ENCODE measurements at places on chromosomes 6 and 20. TPM values are rescaled to one million over a fixed set of nuclear protein-coding genes. Genes with fewer than 3 reads are reported as not detected.

Gene BMP6
- under 0.01 TPM for total RNA-seq

- no peak for DNase-seq
Observed at GRCh38 chr6:136921381-136921935, 643 bp upstream of the SLC35D3 start.

Gene BMP2
- 15.9 TPM for total RNA-seq

DNA sequence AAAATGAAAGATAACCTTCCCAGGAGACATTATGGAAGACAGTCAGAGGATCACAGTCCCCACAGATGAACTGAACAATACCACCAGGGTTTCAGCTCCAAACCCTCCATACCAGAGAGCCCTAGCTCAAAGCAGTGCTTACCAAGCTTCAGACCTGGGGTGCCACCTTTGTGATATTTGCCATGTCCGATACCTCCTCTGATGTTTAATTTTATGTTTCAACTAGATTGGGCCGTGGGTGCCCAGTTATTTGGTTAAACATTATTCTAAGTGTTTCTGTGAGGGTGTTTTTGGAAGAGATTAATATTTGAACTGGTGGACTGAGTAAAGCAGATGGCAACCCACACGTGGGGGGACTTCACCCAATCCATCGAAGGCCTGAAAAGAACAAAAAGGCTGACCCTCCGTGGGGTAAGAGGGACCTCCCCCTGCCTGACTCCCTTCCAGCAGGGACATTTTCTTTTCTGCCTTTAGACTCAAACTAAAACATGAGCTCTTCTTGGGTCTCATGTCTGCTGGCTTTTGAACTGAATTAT is 11.8 kb downstream of the SCML4 start:
- DNase-seq = no peak

GRCh38 chr6:54216336-54216735 is 91.9 kb upstream of the TINAG start:
- DNase-seq = no peak

DNA sequence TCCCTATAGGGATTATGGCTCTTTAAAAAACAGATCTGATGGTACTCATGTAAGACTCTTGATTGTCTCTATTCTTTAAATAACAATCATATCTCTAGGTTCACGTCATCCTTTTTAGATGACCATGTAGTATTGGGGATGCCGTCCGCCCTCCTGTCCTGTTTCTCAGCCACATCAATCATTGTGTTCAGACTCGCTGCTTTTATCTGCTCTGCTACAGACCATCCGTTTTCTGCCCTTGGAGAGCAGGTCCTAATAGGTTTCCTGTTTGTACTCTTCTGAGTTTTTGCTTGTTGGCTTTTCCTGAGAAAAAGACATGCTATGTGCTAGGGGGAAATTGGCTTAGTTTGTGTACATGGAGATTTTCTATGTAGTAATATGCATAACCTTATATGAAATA is 76.8 kb downstream of the SASH1 start:
- no peak for DNase-seq

Gene NKX2-4
- not detected for total RNA-seq

Gene GLP1R
- not detected for total RNA-seq

Gene CLIC5
- total RNA-seq = not detected

Gene EEF1A2
- 1.7 TPM for total RNA-seq

- DNase-seq = no peak
Observed at GRCh38 chr6:26141378-26141904, 54.2 kb downstream of the HFE start.

DNA sequence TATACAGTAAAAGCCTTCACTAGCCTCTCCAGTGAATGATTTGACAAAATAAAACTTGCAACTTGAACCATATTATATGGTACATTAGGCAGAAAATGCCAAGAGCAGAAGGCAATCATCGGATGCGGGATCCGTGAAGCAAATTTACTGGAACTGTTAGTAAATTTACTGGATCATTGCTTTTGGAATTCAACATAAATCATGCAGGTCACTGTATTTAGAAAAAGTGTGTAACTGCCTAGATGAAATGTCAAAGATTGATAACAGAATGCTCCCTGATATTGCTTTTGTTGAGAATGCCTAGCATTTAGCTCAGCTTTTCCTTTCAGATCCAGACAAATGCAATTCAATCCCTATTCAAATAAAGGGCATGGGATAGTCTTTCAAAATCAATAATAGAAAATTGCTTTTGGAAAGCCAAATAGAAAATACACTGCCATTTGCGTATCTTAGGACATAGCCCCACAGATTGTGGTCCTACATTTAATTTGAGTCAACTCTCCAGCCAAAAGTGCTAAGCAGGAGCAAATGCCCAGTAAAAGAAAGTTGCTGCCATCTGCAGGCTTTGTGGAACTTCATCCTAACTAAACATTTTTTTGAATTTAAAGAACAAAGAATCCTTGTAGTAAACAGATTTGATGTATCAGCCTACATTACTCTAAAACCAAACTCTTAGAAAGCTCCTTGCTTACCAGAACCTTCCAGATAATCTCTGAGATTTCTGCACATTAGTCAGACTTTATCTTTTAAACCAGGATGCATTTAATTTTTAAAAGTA is 109.5 kb upstream of the HSF2 start:
- DNase-seq = peak; percentile 27

Gene MLN
- not detected for total RNA-seq
